SK-N-DZ (cell line): ENCODE measurements at places on chromosomes 16 and 17.

DNA sequence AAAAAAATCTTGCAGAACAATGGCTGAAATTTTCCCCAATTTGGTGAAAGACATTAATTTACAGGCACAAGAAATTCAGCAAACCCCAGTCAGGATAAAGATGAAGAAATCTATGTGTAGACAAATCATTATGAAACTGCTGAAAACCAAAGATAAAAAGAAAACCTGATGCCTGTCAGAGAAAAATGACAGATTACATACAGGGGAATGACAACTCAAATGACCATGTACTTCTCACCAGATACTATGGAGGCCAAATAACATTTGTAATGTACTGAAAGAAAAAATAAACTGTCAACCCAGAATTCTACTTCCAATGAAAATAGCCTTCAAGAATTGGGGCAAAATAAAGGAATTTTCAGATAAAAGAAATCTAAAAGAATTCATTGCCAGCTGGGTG is 7.2 kb upstream of the XAF1 start:
- DNase-seq, result no peak

GRCh38 chr17:81076141-81076679 is 41.3 kb downstream of the BAIAP2 start:
- peak; percentile 87 for DNase-seq

DNA sequence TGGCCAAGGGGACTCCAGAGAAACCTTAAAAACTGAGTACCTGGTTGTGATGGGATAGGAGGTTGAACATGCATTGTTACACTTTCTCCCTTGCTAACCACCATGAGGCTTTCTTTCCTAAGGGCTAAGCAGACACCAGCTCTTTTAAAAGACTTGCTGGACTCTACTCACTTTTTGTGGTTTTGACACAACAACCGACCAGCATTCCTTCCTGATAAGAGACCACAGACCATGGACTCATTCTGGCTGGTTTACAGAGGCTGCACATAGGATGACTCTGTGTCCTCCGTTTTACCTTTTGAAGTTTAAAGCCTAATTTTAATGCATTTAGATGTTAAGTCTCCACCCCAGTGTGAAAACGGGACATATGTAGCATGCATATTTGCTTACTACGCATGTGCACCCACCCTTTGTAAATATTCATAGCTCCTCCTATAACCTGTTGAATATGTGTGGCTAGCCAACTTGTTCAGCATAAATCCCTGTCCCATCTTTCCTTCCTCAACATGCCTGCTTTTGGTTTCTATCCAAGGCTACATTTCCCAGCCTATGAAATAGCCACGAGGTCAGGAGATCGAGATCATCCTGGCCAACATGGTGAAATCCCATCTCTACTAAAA is 475.9 kb downstream of the GRIN2A start:
- DNase-seq, result no peak

- no peak for DNase-seq
These were observed 13.1 kb upstream of the CYB5B start for GRCh38 chr16:69411064-69411985.

- no peak for DNase-seq
These were observed 39.8 kb downstream of the NF1 start for GRCh38 chr17:31134576-31134975.

DNA sequence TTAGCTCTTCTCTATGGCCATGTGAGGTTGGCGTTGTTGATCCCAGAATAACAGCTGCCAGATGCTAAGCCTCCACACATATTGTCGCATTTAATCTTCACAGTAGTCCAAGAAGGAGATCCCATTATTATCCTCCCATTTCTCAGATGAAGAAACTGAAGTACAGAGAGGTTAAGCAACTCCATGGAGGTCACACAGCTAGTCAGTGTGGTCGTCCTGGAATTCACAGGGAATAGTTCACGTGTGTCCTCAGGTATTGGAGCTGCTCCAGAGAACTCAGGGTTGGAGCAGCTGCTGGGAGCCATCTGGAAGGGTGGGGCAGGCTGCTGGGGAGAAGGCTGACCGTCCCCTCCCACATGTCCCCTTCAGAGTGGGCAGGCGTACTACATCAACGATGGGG is 19.5 kb downstream of the SDR42E2 start:
- no peak for DNase-seq

- DNase-seq, result no peak
These were observed 45.0 kb downstream of the SRCIN1 start for GRCh38 chr17:38560503-38561318.

GRCh38 chr17:6090253-6090652 is 20.1 kb downstream of the WSCD1 start:
- DNase-seq, result no peak

DNA sequence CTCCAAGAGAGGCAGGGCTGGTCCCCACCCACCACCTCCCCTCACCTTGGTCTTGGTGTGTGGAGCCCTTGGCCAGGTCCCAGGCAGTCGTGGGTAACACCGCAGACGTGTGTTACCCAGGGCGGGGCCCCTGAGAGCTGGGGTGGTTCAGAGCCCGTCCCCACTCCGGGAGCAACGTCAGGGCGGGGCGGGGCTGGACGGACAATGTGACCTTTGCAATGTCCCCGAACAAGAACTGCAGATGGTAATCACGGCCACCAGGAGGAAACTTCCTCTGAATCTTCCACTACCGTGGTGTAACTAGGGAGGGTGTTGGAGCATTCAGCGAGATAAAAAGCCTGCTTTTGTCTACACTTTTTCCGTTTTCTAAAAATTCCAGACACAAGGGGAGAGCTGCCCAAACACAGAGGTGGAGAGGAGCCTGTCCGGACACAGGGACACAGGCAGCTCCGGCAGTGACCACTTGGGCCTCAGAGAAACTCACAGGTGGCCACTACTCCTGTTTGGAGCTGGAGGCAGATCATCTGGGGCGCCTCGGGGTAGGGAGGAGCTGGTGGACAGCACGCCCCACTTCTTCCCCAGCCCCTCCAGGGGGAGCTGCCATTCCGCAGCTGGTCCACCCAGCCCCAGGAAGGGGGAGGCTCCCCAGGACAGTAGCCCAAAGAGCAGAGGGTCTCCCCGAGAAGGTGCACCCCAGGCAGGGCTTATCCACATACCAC is 14.2 kb upstream of the SLC38A10 start:
- DNase-seq, result peak; percentile 62

GRCh38 chr17:77400445-77400870 is 259.7 kb downstream of the SEC14L1 start:
- DNase-seq, result peak; percentile 52

GRCh38 chr16:14303182-14303618 is 232.1 kb downstream of the MRTFB start:
- DNase-seq, result no peak

GRCh38 chr17:27630607-27631410 is at the start of gene LGALS9:
Gene LGALS9, plus strand, starts transcription at chr17:27631188. Its CDS starts 78 bp downstream, at chr17:27631266.
- no peak for DNase-seq

- DNase-seq, result no peak
These were observed 299.8 kb upstream of the SALL1 start for GRCh38 chr16:51450909-51451308.
